ENCODE measurements at places on chromosomes 6 and 20. TPM values are rescaled to one million over a fixed set of nuclear protein-coding genes. Genes with fewer than 3 reads are reported as not detected.

Gene MLIP
- not detected for total RNA-seq

- peak; percentile 14 for DNase-seq
Observed at GRCh38 chr6:163474581-163474980, 60.1 kb downstream of the QKI start.

- DNase-seq: no peak
Observed at GRCh38 chr6:30042476-30042875, 18.6 kb upstream of the POLR1H start.

DNA sequence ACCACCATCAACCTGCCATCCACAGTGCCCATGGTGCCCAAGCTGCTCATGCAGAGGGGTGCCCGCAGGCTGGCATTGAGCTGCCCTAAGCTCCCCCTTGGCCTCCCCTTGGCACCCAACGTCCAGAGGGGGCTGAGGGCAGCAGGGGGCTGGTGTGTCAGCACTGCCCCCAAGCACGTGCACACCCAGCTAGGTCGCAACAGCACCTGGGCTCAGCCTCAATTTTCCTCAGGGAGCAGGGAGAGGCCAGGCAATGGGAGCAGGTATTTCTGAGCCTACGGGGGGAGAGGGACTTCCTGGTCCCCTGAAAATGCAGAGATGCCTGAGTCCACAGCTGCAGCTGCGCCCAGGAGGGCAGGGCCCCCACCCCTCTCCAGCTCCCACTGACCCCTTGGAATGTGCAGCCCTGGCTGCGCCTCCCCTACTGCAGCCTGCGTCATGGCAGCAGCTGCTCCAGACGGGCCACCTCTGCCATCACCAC, 204.2 kb downstream of the ANKRD60 start:
- no peak for DNase-seq

Gene CUL7
- total RNA-seq: 10.8 TPM

Gene TMC2
- total RNA-seq: not detected

GRCh38 chr20:58131551-58132142, 96.8 kb downstream of the ANKRD60 start:
- DNase-seq: peak; percentile 45

- no peak for DNase-seq
Observed at GRCh38 chr20:25008388-25009217, 16.1 kb upstream of the APMAP start.

DNA sequence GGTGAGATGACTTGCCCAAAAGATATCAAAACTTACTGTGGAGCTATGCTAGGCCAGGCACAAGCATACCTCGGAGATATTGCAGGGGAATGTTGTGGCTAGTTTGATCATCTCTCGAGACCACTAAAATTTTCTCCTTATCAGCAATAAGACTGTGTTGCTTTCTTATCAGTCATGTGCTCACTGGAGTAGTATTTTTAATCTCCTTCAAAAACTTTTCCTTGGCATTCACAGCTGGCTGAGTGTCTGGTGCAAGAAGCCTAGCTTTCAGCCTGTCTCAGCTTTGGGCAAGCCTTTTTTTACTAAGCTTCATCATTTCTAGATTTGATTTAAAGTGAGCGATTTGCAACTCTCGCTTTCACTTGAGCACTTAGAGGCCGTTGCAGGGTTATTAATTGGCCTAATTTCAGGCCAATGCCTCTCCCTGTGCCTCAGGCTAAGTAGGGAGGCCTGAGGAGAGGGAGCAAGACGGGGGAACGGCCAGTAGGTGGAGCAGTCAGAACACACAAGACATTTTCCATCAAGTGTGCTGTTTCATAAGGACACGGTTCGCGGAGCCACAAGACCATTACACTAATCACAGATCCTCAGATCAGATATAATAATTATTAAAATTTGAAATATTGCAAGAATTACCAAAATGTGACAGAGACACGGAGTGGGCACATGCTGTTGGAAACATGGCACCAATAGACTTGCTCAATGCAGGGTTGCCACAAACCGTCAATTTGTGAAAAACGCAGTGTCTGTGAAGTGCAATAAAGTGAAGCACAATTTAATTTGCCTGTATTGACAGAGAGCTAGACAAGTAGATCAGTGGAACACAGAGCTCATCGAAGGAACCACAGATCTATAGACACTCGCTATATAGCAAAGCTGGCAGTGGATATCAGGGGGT, 106.8 kb upstream of the SIRPG start:
- DNase-seq: peak; percentile 53

Gene LCA5
- total RNA-seq: 3.2 TPM

Gene HFE
- total RNA-seq: 7.7 TPM

Gene FNDC1
- total RNA-seq: 0.05 TPM

Gene ZBTB9
- 5.6 TPM for total RNA-seq

Gene KCNQ2
- total RNA-seq: not detected

GRCh38 chr20:48667481-48667880, 160.3 kb downstream of the PREX1 start:
- DNase-seq: no peak

DNA sequence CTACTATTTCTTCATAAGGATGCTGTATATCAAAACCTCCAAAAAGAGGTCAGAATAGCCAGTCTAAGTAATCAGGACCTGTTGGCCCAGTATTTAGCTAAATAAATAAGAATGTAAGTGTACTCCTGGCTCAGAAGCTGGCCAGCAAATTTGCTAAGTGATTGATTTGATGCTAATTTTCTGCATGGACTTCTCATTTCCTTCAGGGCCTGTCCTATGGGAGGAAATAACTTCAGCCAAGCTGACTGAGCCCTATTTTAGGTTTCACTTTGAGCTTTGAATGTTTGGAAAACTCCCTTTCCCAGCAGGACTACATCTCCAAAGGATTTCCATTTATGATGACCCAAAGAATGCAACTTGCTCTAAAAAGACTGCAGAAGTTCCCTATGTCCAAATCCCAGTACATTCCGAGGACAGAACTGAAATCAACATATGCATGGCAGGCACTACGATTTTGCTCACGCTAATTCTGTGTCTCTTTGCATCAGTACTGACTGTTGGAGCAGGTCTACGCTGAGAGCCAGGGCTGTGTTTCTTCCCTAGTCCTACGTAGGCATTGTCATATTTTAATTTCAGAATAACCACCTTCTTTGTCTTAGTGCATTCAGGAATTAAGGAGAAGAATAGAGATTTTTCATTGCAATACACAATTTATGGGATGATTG, 441.4 kb upstream of the PLCB4 start:
- DNase-seq: no peak

Gene KIAA1755
- total RNA-seq: 1.2 TPM

- DNase-seq: no peak
Observed at GRCh38 chr20:63135411-63135810, 80.5 kb downstream of the YTHDF1 start.

Gene KHDC1L
- total RNA-seq: not detected

DNA sequence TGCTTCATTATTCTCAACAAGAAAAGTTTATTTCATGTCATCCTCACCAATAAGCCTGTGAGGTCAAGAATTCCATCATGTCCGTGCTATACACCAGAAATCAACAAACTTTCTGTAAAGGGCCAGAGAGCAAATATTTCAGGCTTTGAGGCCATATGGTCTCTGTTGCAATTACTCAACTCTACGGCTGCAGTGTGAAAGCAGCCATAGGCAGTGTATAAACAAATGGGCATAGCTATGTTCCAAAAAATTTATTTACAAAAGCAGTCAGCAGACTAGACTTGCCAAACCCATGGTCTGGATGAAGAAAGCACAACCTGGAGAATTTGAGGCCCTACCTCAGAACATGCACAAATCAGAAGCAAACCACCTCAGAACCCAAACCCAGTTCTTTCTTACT, 118.5 kb downstream of the PCSK2 start:
- peak; percentile 24 for DNase-seq

Gene PACRG
- total RNA-seq: not detected

Gene RHAG
- total RNA-seq: not detected

- DNase-seq: no peak
Observed at GRCh38 chr6:160756871-160757270, 54.8 kb downstream of the PLG start.

- peak; percentile 79 for DNase-seq
Observed at GRCh38 chr6:161618831-161619454, 345.1 kb upstream of the AGPAT4 start.

Gene SOX18
- total RNA-seq: 0.22 TPM

- DNase-seq: no peak
Observed at GRCh38 chr6:88631830-88632229, 331.6 kb downstream of the RNGTT start.

DNA sequence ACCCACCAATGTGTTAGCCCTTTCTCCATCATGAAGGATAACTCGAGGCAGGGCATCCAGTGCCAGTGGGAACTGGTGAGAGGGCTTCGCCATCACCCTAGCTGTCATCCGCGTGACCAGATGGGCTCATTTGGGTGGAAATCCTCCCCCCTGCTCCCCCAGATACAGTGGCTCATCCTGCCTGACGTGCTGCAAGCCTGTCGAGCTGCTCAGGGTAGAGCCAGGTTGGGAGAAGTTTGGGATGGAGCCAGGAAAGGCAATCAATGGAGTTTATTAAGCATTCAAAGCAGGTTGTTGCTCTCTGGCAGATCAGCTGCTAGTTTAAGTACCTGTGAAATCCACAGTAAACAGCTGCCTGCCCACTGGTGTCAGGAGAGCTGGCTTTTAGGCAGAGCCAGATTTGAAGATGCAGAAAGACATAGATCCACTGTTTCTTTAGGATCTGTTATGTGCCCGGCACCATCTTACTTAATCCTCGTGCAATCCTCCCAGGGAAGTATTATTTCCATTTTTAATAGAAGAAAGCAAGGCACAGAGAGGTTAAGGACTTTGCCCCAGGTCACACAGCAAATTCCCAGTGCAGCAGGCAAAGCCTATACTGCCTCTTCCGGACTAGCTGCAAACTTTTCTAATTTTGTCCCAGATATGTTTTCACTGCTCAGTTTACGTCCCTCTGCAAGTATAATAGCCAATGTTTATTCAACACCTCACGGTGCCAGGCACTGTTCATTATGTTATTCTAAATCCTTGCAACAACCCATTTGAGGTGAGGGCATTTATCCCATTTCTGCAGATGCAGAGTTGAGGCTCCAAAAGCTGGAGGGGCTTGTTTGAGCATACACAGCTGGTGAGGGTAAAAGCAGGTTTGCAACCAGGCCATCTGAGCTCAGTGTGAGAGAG, 54.1 kb upstream of the KCNG1 start:
- DNase-seq: no peak

DNA sequence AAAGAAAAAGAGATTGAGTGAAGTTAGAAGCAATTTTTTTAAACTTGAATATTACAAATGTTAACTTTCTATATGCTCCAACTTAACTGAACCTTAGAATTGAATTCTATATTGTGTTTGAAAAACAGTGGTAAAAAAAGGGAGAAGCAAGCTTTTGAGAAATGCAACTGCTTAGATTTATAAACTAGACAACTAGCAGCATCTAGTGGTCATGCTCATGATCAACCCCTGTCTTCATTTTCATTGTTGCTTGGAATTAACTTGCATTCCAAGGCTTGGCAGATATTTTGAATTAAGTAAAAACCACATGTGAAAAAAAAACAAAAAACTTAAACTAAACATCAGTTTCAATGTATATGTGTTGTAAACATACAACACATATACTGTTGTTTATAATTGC, 113.1 kb downstream of the C6orf58 start:
- DNase-seq: no peak

Gene PTCRA
- not detected for total RNA-seq

Gene SERAC1
- total RNA-seq: 10.4 TPM

GRCh38 chr20:18585134-18585533, 2.7 kb upstream of the DTD1 start:
- DNase-seq: peak; percentile 17

Gene GSTA1
- total RNA-seq: 2.2 TPM

DNA sequence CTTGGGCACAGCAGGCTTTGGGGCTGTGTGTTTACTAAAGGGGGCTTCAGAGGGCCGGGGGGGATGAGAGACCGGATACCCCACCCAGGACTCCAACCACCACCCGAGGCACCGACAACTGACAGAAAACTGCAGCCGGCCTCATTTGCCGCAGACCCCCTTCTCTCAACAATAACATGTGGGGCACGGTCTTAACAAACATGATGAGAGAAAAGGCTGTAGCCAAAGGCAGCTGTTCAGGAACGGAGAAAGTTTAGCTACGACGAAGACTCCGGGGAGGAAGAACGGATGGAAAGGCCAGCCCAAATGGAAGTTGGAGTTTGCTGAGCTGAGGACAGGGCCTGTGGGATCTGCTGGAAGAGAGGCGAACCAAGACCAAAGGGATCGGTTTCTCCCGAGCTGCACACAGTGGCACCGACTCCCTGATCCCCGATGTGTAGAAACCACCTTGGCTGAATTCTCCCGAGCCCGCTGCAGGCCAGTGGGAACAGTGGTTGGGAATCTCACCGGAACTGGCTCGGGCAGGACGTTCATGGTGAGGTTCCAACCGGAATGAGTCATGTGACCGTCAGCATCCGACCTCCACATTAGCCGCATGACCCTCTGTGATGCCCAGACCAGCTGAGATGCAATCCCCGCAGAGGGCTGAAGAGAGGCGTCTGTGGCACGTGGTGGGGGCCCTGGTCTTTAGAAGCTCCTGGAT, 359.3 kb downstream of the TAF4 start:
- no peak for DNase-seq

DNA sequence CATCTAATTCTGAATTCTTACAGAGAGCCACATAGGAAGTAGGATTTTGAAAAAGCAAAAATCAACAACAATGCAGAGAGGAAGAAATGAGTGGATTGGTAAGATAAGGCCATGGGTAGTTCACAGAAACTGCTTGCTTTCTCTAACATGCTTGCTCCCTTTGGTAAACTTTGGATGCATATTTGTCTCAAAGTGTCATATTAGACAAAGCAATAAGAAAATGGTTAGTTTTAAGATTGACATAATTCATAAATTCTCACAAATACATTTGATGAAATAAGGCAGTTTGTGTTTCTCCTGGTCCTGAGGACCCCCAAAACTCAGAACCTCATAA, 31.7 kb downstream of the UTRN start:
- DNase-seq: no peak

DNA sequence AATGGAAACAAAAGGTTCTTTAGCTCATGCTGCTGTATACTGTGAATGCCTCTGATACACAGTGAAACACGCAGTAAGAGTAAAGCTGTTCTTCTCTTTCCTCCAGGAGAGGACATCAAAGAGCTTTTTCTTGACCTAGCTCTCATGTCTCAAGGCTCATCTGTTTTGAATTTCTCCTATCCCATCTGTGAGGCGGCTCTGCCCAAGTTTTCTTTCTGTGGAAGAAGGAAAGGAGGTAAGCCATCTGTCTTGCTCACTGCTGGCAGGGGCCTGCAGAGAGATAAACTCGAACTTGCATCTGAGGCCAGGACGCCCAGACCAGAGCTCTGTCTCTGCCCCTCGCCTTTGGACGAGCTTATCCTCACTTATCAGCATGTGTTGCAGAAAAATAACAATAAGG, 37.7 kb downstream of the LY86 start:
- DNase-seq: no peak

DNA sequence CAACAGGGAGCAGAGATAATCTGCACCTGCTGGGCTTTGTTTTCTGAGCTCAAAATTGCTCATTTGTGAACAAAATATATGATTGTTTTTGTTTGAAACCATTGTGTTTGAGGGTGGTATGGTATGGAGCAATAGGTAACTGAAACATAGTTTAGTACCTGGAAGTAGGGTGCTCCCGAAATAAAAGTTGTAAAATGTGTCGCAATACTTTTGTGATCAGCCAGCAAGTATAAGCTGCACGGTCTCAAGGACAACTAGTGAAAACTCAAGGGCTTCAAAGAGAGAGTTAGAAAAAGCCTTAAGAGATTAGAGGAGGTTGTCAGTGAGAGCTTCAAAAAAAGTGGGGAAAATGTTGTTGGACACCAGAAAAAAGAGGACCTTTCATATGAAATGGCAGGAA, 579.8 kb upstream of the POU3F2 start:
- no peak for DNase-seq
